Heart left ventricle (tissue), 16 donors: ENCODE measurements at places on chromosomes 4 and X. TPM values are rescaled to one million over a fixed set of nuclear protein-coding genes. Genes with fewer than 3 reads are reported as not detected.

S100P gene
- polyA plus RNA-seq: 0.19 TPM

JAKMIP1 gene
- 0.08 TPM for polyA plus RNA-seq

TADA2B gene
- 31.9 TPM for polyA plus RNA-seq

CD40LG gene
- polyA plus RNA-seq: 0.04 TPM

ARR3 gene
- not detected for polyA plus RNA-seq

PPP4R3C gene
- not detected for polyA plus RNA-seq

RBMXL3 gene
- polyA plus RNA-seq: not detected

CSAG3 gene
- polyA plus RNA-seq: not detected

P2RY4 gene
- 0.10 TPM for polyA plus RNA-seq

HS6ST2 gene
- polyA plus RNA-seq: not detected

PHOX2B gene
- not detected for polyA plus RNA-seq

ZNF630 gene
- 1.3 TPM for polyA plus RNA-seq

JADE1 gene
- polyA plus RNA-seq: 15.0 TPM

HSD17B10 gene
- 169 TPM for polyA plus RNA-seq

GSX2 gene
- not detected for polyA plus RNA-seq

GABRG1 gene
- not detected for polyA plus RNA-seq

TECRL gene
- polyA plus RNA-seq: 454 TPM

IL13RA1 gene
- 5.8 TPM for polyA plus RNA-seq

EDA gene
- 2.1 TPM for polyA plus RNA-seq

RIPPLY1 gene
- 0.10 TPM for polyA plus RNA-seq

MAGEA2B gene
- not detected for polyA plus RNA-seq

GAGE12F gene
- not detected for polyA plus RNA-seq

RENBP gene
- 6.4 TPM for polyA plus RNA-seq

TIMM8A gene
- 11.9 TPM for polyA plus RNA-seq

TGIF2LX gene
- not detected for polyA plus RNA-seq

NSD2 gene
- 11.4 TPM for polyA plus RNA-seq

GIMD1 gene
- not detected for polyA plus RNA-seq

PCDH19 gene
- 0.26 TPM for polyA plus RNA-seq

SLC9B1 gene
- polyA plus RNA-seq: 0.15 TPM

SUPT20HL2 gene
- polyA plus RNA-seq: not detected

FABP2 gene
- polyA plus RNA-seq: 1.1 TPM

ENPEP gene
- polyA plus RNA-seq: 1.3 TPM

ZXDB gene
- 1.4 TPM for polyA plus RNA-seq

SMS gene
- polyA plus RNA-seq: 24.0 TPM

FAM149A gene
- 1.6 TPM for polyA plus RNA-seq

UGT2A2 gene
- not detected for polyA plus RNA-seq

SSX3 gene
- not detected for polyA plus RNA-seq

SCD5 gene
- polyA plus RNA-seq: 2.5 TPM

UGT2A1 gene
- not detected for polyA plus RNA-seq

ASB9 gene
- 0.88 TPM for polyA plus RNA-seq

UXT gene
- 193 TPM for polyA plus RNA-seq

RAB33B gene
- 4.1 TPM for polyA plus RNA-seq

DMRTC1 gene
- not detected for polyA plus RNA-seq

TLR2 gene
- polyA plus RNA-seq: 1.6 TPM

IL3RA gene
- 11.0 TPM for polyA plus RNA-seq

WAS gene
- 1.8 TPM for polyA plus RNA-seq

DCAF12L2 gene
- 0.04 TPM for polyA plus RNA-seq

AFM gene
- not detected for polyA plus RNA-seq

SLC9A7 gene
- 1.1 TPM for polyA plus RNA-seq

IRAK1 gene
- 23.8 TPM for polyA plus RNA-seq

TAF7L gene
- polyA plus RNA-seq: not detected

BEND4 gene
- not detected for polyA plus RNA-seq

GDI1 gene
- 152 TPM for polyA plus RNA-seq

ALAS2 gene
- polyA plus RNA-seq: not detected

CCKAR gene
- polyA plus RNA-seq: not detected
